ENCODE measurements at places on chromosomes 6 and 20.

GRCh38 chr20:58524814-58525213 is 9.6 kb upstream of the APCDD1L start:
- peak; percentile 85 for DNase-seq

DNA sequence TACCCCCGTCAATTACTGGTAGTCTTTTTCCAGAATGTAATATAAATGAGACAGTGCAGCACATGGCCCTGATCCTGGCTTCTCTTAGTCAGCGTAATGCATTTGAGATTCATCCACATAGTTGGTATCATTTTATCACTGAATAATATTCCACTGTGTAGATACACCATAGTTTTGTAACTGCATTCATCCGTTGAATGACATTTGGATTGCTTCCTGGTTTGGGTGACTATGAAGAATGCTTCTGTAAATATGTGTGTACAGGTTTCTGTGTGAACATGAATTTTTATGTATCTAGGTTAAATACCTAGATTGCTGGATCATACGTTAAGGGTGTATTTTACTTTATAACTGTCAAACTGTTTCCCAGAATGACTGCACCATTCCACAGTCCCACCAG is 62.6 kb upstream of the STMND1 start:
- no peak for DNase-seq

- DNase-seq: no peak
Observed at GRCh38 chr20:5172903-5173463, 46.2 kb downstream of the CDS2 start.

GRCh38 chr20:22581437-22582385 is 2.7 kb downstream of the FOXA2 start:
- no peak for DNase-seq

DNA sequence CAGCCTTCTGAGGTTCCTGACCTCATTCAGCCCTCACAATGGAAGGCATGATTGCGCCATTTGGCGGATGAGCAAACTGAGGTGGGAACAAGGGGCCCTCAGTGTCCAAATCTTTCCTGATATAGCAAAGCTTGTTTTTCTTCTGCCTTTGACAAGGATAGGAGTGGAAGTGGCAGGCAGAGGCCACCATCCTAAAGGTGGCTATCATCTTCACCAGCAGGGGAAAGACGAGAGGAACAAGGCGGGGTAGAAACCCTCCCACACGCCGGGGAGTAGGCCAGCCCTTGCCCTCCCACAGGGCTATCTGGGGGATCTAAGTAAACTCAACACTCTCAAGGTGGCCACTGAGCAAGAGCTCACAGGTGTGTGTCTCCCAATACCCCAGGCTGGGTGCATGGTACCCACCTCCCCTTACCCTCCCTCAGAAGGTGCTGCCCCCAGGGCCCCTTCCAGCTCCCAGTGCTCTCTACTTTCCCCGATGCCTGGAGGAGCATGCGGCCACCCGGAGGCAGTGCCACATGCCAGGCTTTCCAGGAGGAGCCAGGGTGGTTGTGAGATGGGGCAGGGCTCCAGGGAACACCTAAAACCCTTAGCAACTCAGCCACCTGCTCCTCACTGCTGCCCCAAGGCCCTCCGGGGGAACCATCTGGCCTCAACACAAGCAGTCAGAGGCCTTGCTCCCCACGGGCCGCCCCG is 11.2 kb downstream of the SPDEF start:
- no peak for DNase-seq

DNA sequence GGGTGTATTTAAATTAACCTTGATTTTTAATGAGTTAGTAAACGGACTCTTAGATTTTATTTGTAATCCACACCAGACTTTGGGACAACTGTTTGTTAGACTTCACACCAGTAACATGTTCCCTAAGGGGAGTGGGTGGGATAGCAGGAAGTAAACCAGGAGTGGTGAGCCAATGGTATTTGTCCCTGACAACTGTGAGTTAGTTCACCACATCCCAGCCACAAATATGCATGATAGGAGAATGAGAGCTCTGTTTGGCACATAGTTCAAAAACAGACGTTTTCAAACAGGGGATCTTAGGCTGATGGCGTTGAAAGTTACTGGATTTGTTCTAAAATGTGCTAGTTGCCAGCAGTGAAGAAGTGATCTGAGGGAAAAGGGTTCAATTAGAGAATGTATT is 18.7 kb upstream of the COL10A1 start:
- DNase-seq: peak; percentile 74

DNA sequence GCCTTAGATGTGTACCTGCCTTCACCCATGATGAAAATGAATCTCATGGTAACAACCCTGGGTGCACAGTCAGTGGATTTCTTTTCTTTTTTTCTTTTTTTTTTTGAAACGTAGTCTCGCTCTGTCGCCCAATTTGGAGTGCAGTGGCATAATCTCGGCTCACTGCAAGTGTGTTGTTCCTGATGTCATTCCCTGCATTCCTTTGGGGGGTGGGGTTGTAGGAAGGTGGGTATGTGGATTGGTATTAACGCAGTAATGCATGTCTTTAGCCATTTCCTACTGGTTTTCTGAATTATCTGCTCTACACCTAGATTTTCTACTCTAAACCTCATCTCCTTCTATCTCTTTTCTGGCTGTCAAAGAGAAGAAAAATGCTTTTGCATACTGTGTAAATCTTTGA is 146.6 kb downstream of the RNF144B start:
- DNase-seq: no peak

All from A172 (cell line).